Fibroblast of skin of back (primary cell): ENCODE measurements at places on chromosomes 1 and 21.

DNA sequence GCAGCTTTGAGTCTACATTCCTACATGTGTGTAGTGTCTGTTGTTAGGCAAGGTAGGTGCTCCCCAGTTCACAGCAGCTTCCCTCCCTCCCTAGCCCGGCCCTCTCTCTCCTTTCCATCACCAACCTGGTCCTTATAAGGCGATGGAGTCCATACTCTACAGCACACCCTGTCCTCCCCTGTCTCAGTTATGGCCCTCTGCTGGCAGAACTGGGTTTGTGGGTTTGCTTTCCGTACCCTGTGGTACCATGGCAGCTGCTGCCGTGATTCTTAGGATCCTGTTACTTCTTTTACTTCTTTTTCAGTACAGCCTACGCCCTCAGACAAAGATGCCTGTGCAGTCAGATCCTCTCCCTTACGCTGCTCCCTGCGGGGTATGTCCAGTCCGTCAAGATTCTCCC lies 31.7 kb downstream of the AK5 start:
- peak; percentile 28 for DNase-seq

DNA sequence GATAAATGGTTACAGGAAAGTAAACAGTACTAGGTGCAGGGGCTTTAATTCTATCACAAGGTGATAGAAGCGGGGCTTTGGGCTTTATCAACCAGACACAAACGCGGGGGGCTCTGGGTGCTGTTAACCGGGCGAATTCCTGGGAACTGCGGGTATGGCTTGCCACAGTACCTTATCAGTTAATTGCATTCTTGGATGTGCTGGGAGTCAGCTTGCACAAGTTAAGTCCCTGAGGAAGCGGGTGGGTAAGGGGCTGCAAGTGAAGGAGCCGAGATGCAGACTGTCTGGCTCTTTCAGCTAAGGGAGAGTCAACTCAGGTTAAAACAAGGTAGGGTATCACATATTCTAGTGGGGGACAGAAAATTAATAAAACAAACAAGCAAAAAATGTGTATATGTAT lies 661 bp downstream of the GBP4 start:
- DNase-seq = no peak

DNA sequence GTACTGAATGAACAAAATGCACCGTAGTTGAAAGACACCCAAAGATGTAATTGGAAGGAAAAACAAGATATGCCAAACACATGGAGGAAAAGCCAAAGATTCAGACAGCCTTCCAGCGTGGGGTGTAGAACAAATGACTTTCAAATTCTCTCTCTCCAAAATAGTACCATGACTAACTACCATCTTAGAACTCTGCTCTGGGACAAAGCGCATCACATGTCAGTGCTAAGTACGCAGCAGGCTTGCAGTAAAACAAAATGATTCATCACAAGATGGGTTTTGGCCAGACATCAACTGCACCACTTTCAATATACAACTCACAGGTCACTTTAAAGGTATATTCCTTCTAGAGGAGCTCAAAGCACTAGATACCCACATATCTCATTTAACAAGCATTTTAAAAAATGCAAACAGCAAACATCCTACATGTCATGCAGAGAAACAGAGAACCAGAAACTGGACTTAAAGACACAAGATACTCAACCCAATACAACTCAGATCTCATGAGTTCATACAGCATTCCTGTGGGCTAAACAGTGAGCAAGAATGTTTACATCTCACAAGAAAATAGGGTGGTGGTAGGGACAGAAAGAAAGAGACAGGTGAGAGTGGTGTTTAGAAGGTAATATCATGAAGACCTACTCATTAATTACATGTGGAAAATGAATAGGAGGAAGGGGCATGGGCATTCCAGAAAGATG lies 75.7 kb downstream of the BCAR3 start:
- peak; percentile 92 for DNase-seq

- peak; percentile 56 for DNase-seq
Measured at GRCh38 chr1:210441028-210441427, 112.3 kb downstream of the HHAT start.

DNA sequence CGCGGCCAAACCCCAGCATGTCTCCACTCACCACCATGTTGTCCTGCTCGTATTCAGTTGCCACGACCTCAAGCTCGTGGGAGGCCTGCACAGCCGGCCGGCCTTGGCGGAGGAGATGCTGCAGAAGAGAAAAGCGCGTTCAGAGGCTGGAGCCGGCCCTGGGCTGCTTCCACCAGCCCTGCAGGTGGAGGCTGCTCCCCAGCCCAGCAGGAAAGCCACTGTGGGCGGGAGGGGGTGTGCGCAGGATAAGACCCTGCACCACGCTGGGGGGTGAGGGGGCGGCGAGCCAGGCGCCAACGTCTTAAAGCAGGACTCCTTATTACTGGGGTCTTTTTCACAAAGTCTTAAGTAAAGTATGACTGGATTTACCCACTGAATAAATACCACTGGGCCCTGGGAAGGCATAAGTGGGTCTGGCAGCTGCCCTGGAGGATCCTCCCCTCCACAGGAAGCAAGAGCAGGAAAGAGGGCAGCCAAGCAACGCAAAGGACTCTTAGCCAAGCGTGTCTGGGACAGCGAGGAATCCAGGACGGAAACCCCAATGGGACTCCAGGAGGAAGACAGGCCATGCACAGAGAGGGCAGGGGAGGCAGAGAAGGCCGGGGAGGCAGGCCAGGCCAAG lies 104.8 kb downstream of the NPHP4 start:
- no peak for DNase-seq

DNA sequence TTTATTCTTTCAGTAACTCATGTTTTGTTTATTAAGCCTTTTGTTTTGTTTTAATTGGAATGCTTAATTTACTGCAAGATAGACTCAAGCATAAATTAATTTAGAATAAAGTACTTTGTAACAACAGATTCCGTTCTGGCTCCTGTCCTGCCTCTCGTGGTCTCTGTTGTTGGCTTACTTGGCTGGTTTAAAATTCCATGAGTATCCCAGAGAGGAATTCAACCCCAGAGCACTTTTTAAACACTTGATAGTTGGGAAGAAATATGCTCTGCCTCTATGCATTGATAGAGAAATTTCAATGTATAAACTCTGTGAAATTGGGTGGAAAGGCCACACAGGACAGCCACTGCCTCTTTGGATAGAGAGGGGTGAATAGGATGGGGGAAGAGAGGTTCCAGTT lies 89.7 kb downstream of the ATP5PO start:
- DNase-seq = peak; percentile 61

GRCh38 chr1:23701996-23702395 lies 10.4 kb downstream of the RPL11 start:
- no peak for DNase-seq

DNA sequence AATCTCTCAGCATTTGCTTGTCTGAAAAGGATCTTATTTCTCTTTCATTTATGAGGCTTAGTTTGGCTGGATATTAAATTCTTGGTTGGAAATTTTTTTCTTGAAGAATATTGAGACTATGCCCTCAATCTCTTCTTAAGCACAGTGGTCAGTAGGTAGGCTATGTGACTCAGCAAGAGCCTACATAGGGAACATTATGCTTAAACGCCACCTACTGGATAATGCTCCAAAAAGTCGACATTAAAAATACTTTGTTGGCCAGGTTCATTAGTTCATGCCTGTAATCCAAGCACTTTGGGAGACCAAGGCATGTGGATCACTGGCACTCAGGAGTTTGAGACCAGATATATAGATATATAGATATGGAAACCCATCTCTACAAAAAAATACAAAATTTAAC lies 678.0 kb upstream of the USP24 start:
- peak; percentile 55 for DNase-seq

DNA sequence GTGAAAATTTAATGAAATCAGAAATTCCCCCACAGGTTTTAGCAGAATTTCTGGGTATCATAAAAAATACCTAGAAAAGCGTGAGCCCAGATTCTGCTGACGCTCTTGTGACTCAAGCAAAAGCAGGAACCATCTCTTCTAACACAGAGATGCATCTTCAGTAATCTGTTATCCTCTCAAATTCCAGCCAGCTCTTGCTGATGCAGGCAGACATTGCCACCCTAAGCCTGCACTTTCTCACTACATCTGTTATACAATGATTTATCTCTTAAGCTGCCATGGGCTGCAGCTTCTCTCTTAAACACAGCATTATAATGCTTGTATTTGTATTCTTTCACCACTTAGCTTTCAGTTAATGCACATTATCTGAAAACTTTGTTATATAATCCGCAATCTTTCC lies 113.0 kb upstream of the RGS1 start:
- no peak for DNase-seq

GRCh38 chr1:235266325-235266724 lies 61.7 kb downstream of the ARID4B start:
- peak; percentile 8 for DNase-seq

- no peak for DNase-seq
Measured at GRCh38 chr1:222347627-222348026, 200.3 kb downstream of the HHIPL2 start.

DNA sequence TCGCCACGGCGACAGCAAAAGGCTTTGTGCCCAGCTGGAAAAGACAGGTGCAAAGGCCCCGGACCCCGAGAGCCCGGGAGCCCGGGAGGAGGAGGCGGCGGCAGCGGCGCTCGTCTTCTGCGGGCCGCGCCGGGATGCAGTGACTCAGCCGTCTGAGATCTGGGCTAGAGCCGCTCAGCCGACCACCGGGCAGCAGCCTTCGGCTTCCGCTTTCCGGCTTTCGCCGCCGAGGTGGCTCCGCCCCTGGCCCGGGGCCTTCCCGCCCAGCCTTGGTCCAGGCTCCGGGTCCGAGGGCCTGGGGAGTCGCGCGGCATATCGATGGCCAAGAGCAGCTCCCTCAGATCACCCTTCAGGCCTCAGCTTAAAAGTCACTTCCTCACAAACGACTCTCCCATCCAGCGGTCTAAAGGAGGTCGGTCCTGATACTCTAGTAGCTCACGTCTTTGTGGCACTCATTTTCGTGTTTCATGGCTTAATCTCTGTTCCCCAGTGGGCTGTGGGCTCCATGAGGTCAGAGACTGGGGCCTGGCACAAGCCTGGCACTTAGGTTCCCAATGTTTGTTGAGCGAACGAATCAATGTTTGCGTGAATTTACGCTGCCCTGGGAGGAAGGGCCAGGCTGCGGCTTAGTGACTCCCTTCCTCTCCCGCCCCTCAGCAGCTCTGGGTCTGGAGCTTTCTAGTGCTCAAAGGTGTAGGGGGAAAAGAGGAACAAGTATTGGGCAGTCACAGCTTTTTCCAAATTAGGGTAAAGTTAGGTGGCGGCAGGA lies at the start of gene PHTF1:
Gene PHTF1 (minus strand): TSS at position 154 of the 769 bp plus-strand sequence. CDS start 783 bp downstream, outside the sequence.
- DNase-seq = peak; percentile 85

GRCh38 chr1:78061825-78062523 lies 16.2 kb downstream of the GIPC2 start:
- peak; percentile 88 for DNase-seq

- DNase-seq = no peak
Measured at GRCh38 chr1:4786055-4786454, 131.6 kb downstream of the AJAP1 start.

GRCh38 chr1:165116732-165117131 lies 239.8 kb downstream of the LMX1A start:
- DNase-seq = peak; percentile 81

DNA sequence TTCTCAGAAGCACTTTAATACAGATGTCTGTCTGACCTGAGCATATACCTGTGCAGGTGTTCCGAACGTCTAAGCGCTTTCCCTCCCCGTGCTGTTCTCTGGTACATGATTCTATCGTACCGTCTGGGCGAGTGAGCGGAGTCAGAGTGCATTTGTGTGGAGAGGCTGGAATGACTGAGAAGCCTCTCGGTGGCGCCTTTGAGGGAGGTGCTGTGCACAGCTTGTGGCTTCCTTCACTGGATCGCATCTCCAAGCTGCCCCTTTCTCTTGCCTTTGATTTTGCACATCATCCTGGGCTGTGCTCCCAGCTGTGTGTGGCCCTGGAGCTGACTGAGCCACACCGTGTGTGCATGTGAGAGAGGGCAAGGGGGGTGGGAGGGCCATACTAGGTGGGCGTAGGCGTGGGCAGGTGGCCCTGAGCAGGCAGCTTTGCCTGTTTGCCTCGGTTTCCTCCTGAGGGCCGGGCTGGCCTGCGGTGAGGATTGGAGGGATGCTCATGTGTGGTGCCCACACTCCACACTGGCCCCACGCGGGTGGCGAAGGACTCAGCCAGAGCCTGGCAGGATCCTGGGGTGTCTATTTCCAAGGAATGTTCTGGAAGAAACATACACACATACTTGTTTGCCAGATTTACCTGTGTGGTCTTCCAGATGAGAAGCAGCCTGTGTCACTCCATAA lies 105.3 kb downstream of the ADARB1 start:
- DNase-seq = no peak
